Stimulated activated CD8-positive, alpha-beta memory T cell treated with anti-CD3 and anti-CD28 coated beads, Interleukin-2, amount 100 ng/mL, for 48 hours (primary cell): ENCODE measurements at places on chromosomes 7 and 10.

DNA sequence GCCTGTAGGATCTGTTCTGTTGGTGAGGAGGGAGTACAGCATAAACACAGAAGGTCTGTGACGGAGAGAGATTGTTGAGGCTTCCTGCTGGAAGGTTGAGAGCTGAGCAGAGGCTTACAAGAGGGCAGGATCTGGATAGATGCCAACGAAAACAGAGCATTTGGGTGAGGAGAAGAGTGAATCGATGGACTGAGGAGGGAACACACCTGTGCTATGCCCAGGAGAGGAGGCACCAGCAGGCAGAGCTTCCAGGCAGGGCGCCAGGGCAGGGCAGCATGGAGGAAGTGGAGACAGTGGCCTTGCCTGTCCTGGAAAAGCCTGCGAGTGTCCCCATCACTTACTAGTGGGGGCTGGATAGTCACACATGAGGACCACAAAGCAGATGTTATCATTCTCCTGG, 282.9 kb downstream of the PAXIP1 start:
- no peak for DNase-seq

DNA sequence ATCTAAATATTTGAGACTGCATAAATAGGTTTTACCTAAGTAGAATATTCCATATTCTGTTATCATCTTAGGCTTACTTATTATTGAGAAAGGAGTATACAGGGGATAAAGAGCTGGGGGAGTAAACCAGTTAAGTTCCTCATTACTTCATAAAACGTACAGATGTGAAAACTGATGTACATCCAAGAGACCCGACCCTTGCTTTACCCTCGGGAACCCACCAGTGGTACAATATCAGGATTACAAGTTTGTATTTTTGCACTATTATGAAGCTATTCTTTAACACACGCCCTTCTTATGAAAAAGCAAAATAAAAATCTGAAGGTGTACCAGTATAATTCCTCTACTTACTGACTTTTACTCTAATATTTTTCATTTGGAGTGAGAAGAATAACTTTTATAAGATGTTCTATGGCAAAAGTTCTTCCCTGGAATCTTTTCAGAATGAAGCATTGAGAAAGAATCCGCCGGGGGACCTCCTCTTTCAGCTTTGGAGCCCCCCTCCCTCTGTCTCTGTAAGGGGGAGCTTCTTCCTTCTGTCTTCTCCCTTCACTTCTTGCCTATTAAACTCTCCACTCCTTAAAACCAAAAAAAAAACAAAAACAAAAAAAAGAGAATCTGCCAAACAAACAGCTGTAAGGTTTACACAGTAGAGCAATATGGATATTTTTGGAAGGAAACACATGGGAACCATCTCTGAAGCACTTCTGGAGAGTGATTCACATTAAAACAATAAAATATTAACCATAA, 550.0 kb downstream of the TNS3 start:
- DNase-seq, result no peak

DNA sequence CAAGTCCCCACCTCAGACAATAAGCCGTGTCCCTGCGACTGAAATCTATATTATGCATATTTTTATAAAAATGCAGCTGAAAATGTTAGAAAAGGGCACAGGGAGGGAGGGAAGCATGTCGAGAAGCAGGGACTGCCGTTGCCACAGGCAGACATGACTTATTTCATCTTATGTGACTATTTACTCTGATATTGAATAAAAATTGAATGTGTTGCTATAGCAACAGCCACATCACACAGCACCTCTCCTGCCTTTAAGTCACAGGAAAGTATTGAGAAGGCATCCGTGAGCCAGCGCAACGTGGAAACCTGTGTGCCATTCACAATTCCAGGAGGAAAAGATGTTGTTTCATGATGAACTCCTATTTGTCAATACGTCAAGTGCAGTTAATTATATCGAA, 549.5 kb downstream of the DNAJB6 start:
- DNase-seq, result no peak

- peak; percentile 62 for DNase-seq
Measured at GRCh38 chr10:62817766-62818425, 1.7 kb upstream of the EGR2 start.

DNA sequence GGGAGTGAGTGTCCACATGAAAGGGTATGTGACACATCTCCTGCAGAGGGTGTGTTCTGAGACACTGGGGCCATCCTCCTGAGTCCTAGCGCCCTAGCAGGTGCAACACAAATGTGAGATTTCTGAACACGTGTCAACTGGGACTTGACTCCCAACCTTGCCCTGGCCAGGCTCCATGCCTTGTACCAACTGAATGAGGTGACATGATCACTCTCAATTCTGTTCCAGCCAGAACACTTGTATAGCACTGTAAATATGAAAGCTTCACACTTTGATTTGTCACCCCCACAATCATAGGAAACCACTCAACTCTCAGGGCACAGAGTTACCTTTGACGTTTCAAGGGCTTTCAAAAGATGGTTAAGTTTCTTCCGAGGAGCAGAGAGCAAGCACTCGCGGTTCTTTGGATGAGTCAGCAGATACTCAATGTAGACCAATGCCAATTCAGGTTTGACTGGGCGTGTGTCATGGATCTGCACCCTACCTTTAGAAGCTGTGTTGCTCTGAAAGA, 48.6 kb downstream of the NCAPG2 start:
- DNase-seq, result no peak

DNA sequence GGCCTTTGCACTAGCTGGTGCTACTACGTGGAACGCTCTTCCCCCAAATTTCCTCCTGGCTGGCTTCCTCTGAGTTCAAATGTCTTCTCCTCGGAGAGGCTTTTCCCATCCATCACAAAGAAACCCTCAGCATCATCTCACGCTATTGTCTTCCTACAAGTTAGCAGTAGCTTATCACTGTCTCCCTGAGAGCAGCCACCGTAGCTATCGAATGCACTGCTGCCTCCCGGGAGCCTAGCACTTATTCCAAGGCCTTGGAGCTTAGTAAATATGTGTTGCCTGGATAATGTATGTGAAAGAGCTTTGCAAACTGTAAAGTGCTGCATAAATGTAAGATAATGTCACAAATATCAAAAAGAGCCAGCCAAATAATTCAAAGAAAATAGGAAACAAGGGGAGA, 124.4 kb downstream of the KCNMA1 start:
- no peak for DNase-seq

GRCh38 chr10:3534433-3534832, 250.6 kb downstream of the KLF6 start:
- DNase-seq, result no peak

DNA sequence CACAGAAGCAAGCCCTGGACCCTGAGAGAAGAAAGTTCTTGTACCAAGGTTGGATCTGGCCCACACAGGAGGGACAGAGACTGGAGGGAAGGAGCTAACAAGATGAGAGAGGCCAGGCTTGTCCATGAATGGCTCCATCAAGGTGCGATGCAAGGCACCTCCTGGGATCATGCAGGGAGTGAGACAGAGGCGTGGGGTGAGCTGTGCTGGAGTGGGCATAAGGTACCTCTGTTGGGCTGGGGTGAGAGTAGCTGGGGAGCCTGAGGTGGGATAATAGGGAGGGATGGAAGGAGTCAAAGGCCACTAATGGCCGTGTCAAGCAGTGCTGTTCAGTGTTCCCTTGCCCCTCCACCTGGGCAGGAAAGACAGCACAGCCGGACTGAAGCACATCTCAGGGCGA, 9.9 kb downstream of the TMEM72 start:
- no peak for DNase-seq

DNA sequence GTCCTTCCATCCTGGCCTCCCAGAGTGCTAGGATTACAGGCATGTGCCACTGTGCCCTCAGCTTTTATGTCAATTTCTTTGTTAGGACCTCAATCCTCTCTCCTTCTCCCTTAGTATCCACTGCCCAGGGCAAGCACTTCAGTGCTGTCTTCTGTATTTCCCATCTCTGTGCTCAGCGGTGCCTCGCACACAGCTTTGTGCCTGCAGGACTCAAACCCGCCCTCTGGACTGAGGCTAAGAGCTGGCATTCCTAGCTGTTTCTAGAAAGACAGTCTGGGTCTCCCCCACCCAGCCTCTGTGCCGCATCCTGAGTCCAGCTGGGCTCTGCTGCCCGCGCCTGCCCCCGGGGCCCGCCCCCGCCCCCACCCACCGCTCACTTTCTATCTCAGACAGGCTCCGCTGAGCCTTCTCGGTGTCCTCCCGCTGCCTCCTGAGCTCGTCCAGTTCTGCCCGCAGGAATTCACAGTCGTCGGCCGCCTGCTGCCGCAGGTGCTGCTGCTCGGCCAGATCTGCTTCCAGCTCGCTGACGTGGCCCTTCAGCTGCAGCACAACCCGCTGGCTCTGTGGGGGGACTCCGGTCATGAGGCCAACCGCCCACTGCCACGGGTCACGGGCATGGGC, 67.3 kb downstream of the SPDYE5 start:
- DNase-seq, result no peak

DNA sequence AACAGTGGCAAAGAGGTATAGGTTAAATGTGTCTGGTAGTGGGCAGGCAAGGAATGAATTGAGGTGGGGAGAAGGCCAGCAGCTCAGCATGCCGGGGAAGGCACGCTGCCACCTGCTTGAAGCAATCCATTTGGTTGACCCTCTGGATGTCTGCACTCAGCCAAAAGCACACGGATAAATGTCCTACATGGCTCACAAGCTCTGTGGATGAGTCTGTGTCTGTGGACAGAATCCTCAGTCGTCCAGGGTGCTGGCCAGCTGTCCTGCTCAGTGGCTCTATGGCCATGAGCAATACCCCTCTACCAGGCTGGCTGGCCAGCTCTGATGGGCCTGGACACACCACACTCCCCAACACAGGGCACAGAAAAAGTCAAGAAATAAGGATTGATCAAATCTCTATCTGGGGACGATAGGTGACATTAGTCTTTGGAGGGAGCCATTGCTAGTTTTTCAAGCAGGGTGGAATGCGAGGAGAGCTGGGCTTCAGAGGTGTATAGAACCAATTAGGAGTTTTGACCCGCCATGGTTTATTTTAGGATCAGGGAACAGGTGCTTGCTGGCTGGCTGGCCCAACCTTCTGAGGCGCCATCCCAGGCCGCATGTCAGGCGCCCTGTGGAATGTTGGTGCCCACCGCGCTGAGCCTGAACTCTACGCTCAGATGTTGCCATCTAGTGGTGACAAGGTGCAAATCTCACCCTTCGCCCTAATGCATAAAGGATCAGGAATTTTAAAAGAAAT, 493.4 kb downstream of the TNS3 start:
- peak; percentile 3 for DNase-seq

- no peak for DNase-seq
Measured at GRCh38 chr7:147432079-147432478, 1158.5 kb upstream of the C7orf33 start.

- no peak for DNase-seq
Measured at GRCh38 chr7:100176096-100177044, 811 bp downstream of the GPC2 start.

GRCh38 chr7:30635798-30636197, 41.1 kb downstream of the GARS1 start:
- no peak for DNase-seq

- no peak for DNase-seq
Measured at GRCh38 chr10:122481296-122482056, 20.1 kb downstream of the HTRA1 start.

GRCh38 chr7:97871659-97872024, 566 bp downstream of the ASNS start:
- peak; percentile 14 for DNase-seq

- no peak for DNase-seq
Measured at GRCh38 chr7:4849390-4849789, 12.4 kb downstream of the PAPOLB start.

GRCh38 chr10:51960494-51960895, 261.1 kb upstream of the CSTF2T start:
- DNase-seq, result no peak

- no peak for DNase-seq
Measured at GRCh38 chr7:21497072-21497471, 45.8 kb upstream of the DNAH11 start.

DNA sequence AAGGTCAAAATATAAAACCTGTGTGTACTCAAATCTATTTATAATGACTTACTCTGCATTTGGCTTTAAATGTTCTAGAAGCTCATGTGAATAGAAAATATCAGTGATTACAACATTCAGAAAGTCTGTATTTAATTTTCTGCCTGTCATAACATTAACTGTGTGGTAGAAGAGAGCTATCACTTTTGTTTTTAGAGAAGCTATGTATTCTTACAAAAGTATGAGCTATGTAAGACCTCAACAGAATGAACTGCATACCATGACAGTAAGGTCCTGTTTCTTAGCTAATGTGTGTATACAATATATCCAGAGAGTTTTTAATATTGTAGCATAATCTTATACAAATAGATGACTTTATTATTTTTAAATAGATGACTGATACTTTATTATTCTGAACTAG, 61.5 kb downstream of the PTN start:
- DNase-seq, result no peak

DNA sequence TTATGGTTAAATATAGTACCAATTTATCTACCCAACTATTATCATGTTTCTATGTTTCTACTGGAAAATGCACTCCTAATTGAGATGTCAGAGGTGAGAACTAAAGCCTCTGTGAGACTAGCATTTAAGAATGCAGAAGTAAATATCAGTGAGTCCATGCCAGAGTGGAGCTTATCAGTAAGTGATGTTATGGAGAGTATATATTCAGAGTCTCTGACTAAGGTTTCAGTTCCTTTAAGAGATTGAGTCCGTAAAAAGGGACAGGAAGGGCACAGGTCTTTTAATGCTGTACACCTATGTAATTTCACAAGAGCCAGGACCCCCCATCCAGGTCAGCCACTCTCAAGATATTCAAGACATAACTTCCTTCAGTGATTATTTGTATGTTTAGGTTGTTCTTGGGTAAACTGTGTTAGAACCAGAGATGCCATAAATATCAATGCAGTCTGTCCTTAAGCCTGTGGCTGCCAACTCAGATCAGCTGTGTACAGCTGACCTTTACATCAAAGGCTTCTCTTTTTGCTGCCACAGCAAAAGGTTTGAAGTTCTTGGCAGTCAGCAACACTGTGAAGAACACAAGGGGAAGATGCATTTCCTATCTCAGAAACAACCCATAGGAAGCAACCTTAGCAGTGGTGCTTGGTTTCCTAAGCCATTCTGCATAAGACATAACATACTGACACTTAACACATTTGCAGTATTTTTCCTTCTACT, 244.8 kb downstream of the BICC1 start:
- DNase-seq, result no peak

DNA sequence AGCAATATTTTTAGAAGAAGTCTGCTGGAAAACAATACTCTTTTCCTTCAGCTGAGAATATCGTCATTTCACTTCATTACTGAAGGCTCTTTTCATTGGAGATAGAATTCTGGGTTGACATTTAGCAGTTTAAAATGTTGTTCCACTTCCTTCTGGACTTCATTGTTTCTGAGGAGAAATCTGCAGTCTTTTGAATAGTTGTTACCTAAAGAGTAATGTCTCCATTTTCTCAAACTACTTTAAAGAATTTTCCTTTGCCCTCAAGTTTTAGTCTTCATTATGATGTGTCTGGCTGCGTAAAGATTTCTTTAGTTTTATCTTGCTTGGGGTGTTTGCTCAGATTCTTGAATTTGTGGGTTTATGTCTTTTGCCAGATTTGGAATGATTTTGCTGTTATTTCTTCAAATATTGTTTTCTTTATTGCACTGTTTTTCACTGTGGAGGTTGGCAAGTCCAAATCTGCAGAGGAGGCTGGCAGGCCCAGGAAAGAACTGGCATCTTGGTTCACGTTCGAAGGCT, 136.3 kb downstream of the DNAJB6 start:
- DNase-seq, result no peak

- DNase-seq, result no peak
Measured at GRCh38 chr10:100020142-100020885, 10.6 kb upstream of the DNMBP start.
